Suppressor macrophage treated with lipopolysaccharide for 4 hours (primary cell): ENCODE measurements at places on chromosomes 7 and 10.

DNA sequence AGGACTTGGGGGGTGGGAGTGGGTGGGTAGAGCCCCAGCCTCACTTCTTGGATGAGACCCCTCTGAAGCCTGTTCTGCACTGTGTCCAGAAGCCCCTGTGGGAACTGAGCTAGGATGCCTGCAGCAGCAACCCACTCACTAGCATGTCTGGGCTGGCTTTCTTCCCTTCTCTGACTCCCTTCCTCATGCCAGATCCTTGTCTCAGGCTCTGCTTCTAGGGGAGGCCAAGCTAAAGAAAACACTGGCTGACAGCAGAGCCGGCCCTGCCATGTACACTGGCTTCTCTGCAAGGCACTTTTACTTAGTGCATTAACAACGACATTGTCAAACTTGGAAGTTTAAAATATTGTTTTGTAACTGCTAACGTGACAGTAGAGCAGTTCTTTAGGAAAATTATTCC is 50.2 kb downstream of the ARHGAP22 start:
- DNase-seq, result no peak

GRCh38 chr10:122170802-122171201 is 100.3 kb upstream of the BTBD16 start:
- DNase-seq, result no peak

GRCh38 chr10:101906586-101907183 is 63.1 kb upstream of the KCNIP2 start:
- DNase-seq, result no peak

DNA sequence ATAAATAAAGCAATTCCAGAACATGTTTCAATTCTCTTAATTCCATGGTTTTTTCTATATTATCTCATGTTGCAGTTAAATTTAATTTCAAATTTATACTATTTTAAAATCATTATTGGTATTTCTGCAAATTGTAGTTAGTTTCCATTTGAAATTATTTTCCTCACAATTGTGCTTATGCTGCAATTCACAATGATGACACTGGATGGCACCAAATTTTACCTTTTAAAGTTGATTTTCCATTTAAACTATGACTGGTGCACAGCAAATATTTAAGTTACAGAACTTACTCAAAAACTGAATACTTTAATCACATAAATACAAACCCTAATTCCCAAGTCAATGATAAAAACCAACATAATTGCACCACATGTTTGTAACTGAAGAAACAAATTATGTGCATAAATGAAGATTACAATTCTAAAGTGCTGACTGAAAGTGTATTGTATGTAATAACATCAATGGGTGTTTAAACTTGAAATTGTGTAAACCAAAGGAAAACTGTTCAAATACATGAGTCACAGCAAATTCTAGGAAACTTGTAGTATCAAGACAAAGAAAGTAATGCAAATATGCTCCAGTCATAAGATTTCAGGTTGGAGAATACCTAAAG is 75.3 kb upstream of the AASS start:
- DNase-seq, result peak; percentile 11

DNA sequence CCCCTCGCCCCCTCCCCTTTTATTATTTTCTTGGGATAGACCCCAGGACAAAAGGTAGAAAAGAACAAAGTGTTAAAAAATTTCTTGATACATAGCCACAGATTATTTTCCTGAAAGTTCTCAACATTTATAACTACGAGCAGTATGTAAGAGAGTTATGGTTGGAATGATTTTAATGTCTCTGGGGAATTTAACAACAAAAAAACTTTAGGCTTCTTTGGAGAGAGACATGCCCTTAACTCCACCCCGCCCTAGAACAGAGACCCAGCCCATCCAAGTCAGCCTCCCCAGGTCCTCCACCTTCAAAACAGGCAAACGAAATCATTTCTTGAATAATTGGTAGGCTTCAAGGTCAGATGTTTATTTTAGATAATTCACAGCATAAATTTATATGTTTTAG is 97.1 kb downstream of the TCF7L2 start:
- no peak for DNase-seq
